Transverse colon (tissue), 4 donors: ENCODE measurements at places on chromosomes 4 and X. TPM values are rescaled to one million over a fixed set of nuclear protein-coding genes. Genes with fewer than 3 reads are reported as not detected.

- DNase-seq = no peak
Observed at GRCh38 chr4:150332086-150332485, 249.9 kb upstream of the MAB21L2 start.

GRCh38 chr4:120902925-120903324, 19.6 kb downstream of the PRDM5 start:
- no peak for DNase-seq

- DNase-seq = no peak
Observed at GRCh38 chrX:153689654-153690465, 2.1 kb downstream of the SLC6A8 start.

DNA sequence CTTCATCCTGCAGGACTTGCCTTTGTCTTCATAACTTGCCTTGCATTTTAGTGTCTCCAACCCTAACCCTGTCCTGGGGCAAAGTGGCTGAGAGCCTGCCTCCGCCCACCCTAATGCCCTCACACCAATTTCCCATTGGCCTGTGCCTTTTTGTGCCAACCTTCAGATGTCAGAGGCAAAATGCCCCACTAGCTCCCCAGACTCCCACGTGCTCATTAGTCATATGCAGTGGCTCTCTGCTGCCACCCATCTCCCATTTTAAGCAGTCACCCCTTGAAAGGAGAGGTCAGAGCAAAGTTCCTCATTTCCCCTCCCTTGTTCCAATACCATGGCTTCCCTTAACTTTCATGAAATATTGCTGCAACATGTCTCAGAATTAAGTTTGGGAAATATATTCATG, 74.8 kb upstream of the PASD1 start:
- no peak for DNase-seq

- no peak for DNase-seq
Observed at GRCh38 chr4:27910227-27910626, 1049.6 kb downstream of the STIM2 start.

DNA sequence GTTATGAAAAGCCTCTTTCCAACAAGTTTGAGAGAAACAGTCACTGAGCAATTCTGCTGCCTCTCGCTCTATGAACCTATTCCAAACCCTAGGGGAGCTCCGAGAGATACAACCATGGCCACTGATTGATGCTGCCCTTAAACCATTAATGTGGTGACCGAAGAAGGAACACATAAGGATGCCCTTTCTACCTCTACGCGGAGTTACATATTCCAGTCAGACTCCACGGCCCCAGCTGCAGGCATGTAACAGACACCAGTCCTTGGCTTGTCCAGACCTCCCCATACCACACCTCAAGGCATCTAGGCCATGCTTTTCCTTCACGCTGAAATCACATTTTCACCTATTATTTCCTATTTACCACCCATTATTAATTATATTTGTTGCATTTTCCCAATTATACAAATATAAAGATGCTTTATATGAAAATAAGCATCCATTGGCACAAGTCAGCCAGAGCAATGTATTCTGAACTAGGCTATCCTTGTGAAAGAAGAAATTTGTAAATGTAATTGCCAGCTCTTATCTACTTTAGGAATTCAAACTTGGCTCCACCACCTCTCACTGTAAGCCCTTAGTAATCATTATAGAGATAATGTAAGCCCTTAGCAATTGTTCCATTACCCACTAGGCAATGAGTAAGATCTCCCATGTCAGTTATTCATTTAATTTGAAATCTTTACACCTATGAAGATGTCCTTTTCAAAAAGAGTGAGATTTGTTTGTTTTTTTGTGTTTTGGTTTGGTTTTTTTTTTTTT, 338.4 kb downstream of the NR3C2 start:
- DNase-seq = no peak

DNA sequence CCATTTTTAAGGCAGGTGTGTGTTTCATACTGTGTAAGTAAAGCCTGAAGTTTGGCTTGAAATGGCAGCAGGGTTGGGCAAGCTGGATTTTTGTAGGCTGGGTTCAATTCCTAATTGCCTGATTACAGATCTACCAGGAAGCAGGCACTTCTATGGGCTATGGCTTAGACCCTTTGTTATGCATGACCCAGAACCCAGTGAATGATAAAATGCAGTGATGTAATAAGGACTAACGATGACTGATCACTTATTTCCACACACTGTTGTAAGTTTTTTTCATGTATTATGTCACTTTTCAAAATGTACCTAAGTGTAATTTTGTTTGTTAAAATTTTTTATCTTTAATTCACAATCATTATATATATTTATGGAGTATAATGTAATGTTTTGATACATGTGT, 8.6 kb downstream of the LANCL3 start:
- no peak for DNase-seq

- DNase-seq = no peak
Observed at GRCh38 chrX:119647552-119648420, 41.6 kb upstream of the NKRF start.

DNA sequence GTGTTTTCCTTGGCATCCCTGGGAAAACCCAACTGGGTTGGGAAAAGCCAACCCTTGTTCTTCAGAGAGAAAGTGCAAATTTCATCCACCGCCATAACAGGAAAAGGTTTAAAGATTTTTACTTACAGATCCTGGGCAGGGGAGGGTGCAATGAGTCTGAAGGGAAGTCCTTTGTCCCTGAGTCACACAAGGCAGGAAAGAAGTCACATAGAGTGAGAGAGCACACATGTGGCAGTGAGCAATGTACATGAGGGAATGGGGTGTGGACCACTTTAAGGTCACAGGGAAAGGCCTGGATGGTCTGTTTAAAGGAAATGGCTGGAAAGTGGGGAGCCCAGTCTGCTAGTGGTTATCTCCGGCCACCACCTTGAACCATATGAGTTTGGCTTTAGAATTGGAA, 248.9 kb downstream of the HS3ST1 start:
- DNase-seq = no peak

GRCh38 chrX:29834311-29834710, 381.1 kb upstream of the MAGEB2 start:
- no peak for DNase-seq

DNA sequence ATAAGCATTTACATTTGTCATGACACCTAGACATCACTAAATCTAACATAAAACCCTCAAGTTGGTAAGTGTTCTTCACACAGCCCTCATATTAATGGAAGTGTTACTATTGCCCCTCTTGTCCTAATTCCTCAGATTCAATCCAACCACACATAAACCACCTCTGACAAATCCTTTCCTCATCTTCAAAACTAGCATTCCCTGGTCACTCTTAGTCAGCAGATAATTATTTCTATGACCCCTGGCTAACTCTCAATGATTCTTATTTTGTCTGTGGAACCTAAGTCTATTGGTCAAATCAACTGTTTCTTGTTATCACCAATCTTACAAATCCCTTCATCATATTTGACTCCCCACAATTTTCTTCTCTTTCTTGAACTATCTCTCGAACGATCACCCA, 168.6 kb downstream of the PPP3CA start:
- DNase-seq = no peak

DNA sequence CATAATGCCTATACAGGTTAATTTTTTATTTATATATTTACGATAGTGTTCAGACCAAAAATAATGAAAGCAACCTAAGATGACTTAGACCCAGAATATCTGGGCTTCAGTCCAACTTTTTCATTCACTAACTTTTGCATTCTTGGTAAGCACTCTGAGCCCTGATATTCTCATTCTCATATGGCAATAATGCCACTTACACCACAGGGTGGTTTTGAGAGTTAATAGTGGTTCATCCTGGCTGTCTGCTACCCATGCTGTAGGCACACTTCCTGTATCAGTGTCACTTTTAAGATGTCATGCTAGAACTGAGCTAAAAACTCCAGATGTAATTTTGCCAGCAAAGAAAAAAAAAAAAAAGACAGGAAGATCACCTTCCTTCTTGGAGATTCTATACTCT, 508.7 kb upstream of the FMR1 start:
- no peak for DNase-seq

- DNase-seq = no peak
Observed at GRCh38 chr4:85610450-85610849, 135.5 kb downstream of the ARHGAP24 start.

DNA sequence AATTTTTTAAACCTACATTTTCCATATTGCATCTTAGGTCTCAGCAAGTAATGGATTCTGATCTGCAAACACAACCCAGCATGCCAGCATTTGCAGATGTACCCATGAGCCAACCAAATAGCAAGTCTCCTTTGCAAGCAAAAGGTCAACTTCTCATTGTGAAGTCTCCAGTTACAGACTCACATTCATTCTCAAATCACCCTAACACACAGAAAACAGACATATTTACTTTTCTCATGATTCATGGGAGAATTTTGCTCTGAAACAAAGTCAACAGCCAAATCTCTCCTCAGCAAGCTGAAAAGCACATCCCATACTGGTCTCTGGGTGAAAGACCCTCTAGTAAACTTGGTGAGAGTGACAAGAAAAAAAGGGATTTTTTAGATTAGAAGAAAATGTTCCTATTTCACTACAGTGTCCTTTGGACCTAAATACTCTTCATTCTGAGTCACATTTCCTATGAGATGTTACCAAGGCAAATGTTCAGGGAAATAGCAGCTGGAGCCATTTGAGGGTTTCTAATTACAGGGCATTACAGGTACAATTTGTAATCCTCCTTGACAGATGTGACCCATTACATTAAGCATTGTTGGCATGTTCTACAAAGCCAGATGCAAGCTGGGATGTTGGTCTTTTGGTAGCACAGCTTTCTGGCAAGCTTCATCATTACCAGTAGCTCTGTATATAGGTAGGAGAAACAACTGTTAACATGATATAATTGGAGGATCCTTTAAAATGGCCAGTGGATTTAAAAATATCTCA, 383.3 kb downstream of the SMARCA1 start:
- no peak for DNase-seq

GRCh38 chrX:13774696-13775095, 40.1 kb downstream of the OFD1 start:
- DNase-seq = no peak

DNA sequence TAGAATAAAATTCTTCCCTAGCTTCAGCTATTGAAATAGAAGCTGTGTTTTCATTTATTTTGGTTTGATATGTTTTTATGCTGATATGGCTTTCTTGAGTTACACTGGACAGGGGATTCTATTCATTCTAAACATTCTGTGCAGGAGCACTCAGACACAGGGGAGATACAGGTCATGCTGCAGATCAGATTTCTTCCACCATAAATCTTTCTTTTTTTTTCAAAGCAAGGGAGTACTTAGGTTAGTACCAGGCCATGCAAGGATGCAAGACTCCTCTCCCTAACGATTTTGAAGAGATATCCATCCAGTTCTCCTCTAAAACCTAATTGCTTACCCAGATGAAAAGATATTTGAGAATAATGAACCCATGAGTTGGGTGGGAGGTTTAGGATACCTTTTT, 21.4 kb downstream of the ETDC start:
- no peak for DNase-seq

DNA sequence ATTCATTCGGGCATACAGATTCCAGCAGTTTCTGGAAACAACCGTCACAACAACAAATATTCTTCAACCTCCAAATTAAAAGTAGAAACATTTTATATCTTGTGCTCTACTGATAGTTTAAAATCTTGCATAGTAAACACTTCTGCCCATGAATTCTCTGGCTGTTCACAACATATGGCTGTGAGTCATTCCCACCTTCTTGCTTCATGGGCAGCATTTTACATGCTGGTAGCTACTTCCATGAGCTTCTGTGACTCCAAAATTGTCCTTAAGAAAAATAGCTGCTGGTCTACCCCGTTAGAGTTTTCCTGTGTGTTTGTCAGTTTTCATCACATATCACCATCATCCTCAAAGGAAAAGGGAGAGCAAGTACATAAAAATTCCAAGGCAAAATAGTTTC, 22.7 kb downstream of the PNPLA4 start:
- DNase-seq = no peak

TEC gene
- total RNA-seq = 5.1 TPM

FABP2 gene
- 23.0 TPM for total RNA-seq

TBX22 gene
- not detected for total RNA-seq

ENAM gene
- total RNA-seq = not detected

LAP3 gene
- total RNA-seq = 55.6 TPM

RAB40A gene
- not detected for total RNA-seq

MAGEA2B gene
- not detected for total RNA-seq

ZNF330 gene
- 9.4 TPM for total RNA-seq

MAGEC3 gene
- total RNA-seq = not detected

HNRNPH2 gene
- 45.3 TPM for total RNA-seq
